Activated CD4-positive, alpha-beta T cell treated with anti-CD3 and anti-CD28 coated beads, Interleukin-2, amount 50 U/mL, for 1 hour (primary cell): ENCODE measurements at places on chromosomes 6 and 20.

DNA sequence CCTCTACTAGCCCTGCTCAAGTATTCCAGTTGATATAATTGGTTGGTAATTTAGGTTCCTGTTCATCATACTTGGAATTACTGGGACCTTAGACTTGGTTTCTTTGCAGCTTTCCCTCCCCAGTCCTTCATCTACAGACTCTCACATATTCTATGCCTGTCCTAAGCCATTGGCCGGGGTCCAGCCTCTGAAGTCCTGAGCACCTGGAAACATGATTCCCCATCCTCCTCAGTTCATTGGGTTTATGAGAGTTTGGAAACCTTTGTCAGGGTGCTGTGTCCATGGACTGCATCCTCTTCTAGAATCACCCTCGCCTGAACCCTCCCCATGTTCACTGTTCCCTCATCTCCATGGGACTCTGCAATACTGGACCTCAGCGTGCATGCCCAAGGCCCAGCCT lies 8.8 kb downstream of the GSTA2 start:
- DNase-seq, result no peak

GRCh38 chr20:58788896-58789544 lies 61.7 kb downstream of the GNAS-AS1 start:
- DNase-seq, result no peak

DNA sequence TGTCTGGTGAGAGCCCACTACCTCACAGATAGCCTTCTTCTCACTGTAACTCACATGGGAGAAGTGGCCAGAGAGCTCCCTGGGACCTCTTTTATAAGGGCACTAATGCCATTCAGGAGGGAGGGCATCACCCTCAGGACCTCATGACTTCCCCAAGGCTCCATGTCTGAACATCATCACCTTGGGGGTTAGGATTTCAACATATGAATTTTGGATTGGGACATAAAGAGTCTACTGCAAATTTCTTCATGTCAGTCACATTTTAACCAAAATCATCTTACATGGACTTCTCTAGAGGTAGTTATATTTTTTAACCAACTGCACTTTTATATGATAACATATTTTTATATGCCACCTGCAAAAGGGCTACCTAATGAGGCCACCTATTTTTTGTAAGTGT lies 324.7 kb downstream of the PLCB1 start:
- no peak for DNase-seq

GRCh38 chr6:129719692-129720091 lies 9.7 kb upstream of the ARHGAP18 start:
- no peak for DNase-seq

- no peak for DNase-seq
Observed at GRCh38 chr20:10917826-10918225, 244.0 kb upstream of the JAG1 start.

DNA sequence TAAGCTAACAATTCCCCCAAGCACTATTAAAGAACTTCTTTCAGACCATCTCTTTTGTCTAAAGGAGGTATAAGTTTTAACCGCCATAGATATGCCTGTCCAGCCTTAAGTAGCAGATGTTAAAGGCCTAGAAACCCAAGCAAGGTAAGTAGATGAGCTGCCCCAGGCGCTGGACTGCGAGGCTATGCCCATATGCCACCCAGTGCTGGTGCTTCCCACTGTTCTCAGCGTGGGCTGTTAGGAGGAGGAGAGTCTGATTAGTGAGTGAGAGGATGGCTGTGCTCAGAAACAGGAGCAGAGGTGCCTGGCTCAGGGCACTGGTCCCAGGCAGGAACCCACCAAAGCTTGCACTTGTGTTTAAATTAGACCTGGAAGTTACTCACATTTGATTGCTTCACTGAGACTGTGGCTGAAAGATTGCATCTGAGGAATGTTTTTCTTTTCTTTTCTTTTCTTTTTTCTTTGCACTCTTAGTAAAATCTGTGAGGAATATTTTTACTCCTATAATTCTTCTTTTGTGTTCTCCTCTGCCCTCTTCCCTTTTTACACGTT lies 32.2 kb downstream of the PRPH2 start:
- DNase-seq, result no peak

DNA sequence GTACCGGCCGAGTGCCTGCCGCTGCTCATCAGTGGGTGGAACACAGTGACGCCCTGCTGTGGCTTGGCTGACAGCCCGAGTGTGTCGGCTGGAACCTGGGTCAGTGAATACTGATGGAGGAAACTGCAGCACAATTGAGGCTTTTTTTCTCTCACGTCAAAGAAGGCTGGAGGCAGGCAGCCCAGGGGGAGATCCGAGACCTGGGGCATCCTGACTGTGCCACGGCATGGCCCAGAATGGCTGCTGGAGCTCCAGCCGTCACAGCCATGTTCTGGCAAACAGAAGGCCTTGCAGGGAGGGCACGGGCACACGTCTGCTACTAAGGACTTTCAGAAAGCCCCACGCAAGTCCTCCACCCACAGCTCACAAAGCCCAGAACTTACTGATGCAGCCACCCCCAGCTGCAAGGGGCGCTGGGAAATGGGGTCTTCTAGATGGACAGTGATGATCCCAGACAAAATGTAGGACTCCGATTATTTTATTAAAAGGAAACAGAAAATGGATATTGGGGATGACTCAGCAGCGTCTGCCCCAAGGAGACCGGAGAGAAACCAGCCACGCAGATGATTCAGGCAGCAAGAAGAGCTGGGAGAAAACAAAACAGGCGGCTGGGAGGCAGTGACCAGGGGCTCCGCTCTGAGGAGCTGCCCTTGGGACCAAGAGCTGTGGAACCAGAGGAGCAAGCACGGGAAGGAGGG lies 140.0 kb downstream of the TAF4 start:
- DNase-seq, result no peak

GRCh38 chr20:62288535-62289105 lies 14.2 kb upstream of the ADRM1 start:
- no peak for DNase-seq

GRCh38 chr6:153949616-153950015 lies 89.4 kb upstream of the OPRM1 start:
- no peak for DNase-seq

GRCh38 chr20:49570161-49570827 lies 2.4 kb upstream of the PTGIS start:
- no peak for DNase-seq

DNA sequence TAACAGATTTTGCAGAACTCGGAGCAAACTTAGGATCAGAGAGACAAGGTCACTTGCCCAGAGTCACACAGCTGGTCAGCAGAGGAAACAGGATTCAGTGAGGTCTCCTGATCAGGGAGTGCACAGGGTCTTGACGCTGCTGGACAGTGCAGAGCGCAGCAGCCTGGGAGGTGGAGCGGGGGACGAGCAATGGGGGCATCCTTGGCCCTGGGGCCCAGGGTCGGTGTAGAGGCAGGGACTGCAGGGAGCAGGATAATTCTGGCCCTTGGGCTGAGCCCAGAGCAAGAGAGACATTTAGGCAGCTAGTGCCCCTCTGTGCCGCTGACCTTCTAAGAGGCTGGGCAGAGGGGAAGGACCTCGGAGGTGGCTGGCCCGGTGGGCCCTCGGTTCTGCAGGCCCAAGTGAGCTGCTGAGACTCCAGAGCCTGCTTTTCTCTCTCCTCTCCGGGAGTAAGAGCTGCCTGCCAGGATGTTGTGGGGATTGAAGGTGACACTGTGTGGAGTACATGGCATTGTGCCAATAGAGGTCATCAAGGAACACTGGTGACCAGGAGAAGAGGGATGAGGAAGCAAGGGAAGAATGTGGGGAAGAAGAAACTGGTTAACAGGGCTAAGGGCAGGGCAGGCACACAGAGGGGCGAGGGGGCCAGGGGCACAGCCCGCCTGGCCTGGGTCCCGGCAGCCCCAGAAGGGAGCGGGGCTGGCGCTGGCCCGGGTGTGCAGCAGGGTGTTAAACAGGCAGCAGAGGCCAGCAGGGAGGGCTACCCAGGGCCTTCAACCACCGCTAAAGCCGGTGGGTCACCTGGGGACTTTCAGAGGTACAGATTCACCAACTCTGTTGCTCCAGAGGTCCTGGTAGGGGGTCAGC lies 122.0 kb downstream of the AGPAT4 start:
- no peak for DNase-seq

- no peak for DNase-seq
Observed at GRCh38 chr6:128886706-128887105, 3.8 kb downstream of the LAMA2 start.

DNA sequence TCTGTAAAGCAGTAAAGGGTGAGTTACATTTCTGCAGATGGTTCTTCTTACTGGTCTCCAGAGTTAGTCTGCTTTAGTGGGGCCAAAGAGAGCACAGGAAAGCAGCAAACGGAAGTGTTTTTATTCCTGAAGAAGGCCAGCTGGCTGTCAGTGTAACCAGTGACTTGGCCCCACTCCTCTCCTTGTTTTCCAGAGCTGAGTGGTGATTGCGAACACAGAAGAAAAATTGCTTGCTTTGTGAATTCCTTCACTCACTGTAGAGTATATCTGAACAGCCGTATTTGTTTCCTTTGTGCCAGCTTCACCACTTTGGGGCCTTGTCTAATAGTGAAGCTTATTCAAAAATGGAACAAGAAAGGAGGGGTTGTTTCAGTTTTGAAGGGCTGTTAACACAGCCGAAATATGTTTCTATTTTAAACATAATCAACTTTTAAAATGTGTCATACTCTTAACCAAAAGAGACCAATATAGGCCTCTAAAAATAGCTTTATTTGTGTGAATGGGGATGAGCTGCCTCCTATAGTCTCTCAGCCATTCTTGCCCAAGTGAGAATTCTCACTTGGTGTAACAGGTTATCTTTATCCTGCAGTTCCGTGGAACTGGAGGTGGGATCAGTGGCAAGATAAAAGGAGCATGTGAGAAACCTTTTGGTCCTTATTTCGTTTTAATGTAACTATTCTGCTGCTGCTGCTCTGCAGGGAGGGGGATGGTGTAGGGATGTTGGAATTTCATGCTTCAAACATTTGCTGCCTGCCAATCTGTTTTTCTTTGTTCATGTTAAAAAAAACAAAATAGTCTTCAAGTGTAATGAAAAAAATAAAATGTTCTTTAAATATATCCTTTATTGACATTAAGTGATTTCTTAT lies 37.8 kb downstream of the ZC2HC1B start:
- DNase-seq, result no peak
